RPMI7951 (cell line): ENCODE measurements at places on chromosomes 2 and 18. TPM values are rescaled to one million over a fixed set of nuclear protein-coding genes. Genes with fewer than 3 reads are reported as not detected.

Gene CYP27C1
- 3.5 TPM in 2 replicates for total RNA-seq

Gene GPBAR1
- 0.12 TPM in 1 of 2 replicates, not detected in the other for total RNA-seq

Gene TLX2
- 4.2 and 5.5 TPM in 2 replicates for total RNA-seq

Gene DTNA
- total RNA-seq, result 1.6 and 2.4 TPM in 2 replicates

DNA sequence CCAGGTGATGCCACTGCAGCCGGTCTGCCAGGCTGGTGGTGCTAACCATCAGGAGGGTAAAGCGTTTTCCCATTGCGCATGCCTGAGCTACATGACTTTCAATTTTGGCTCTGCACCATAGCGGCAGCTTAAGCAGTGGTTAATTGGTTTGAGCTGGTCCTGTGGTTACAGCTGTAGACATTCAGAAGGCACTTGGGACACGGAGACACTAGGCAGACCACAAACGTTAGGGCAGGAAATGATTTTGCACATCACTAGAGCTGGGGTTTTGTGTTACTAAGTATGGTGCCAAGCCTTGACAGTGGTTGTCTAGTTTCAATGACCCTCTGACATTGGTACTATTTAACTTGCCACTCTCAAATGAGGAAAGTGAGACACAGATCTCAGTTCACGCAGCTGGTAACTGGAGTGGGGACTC, 28.9 kb upstream of the CNOT11 start:
- peak; percentile 97 for DNase-seq

- peak; percentile 35 for DNase-seq
Observed at GRCh38 chr2:38013158-38013752, 62.7 kb downstream of the CYP1B1 start.

DNA sequence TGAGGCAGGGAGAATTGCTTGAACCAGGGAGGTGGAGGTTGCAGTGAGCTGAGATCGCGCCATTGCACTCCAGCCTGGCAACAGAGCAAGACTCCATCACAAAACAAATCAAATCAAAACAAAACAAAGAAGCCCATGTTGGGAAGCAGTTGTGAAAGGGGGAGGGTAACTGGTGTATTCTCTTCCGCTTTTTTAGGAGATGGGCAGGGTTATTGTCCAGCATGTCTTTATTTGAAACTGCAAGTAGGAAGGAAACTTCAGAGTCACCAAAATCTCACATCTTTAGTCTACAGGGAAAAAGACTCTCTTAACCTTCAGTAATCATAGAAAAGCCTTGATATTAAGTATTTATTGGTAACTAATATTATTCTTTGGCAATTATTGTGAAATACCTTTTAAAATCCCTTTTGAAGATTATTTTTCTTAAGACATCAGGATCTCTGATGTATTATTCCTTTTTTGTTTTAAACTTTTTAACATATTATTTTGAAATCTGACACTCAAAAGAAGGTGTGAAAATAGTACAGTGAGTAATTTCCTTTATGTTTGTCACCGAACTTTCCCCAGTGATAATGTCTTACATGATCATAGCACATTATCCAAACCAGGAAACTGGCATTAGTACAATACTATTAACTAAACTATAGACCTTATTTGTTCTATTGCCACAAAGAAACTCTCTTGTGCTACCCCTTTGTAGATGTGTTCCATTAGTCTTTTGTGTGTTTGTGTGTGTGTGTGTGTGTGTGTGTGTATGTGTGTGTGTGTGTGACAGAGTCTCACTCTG, 84.3 kb upstream of the LTBP1 start:
- no peak for DNase-seq

- no peak for DNase-seq
Observed at GRCh38 chr18:14100503-14101286, 31.5 kb downstream of the ZNF519 start.

- DNase-seq, result no peak
Observed at GRCh38 chr2:97738179-97739019, 25.0 kb downstream of the ZAP70 start.

DNA sequence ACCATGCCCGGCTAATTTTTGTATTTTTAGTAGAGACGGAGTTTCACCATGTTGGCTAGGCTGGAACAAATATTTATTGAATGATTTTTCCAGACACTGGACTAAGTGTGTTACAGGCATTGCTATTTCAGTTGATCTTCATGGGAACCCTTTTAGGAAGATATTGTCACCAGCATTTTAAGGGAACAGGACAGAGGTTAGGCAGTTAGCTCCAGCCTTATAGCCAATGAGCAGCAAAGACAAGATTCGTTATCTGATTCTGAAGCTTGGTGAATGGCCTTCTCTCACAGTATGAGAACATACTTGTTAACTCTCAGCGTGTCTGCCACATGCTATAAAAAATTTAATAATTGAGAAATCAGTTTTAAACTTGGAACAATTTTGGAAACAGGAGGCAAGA, 73.4 kb downstream of the SOCS6 start:
- DNase-seq, result no peak

DNA sequence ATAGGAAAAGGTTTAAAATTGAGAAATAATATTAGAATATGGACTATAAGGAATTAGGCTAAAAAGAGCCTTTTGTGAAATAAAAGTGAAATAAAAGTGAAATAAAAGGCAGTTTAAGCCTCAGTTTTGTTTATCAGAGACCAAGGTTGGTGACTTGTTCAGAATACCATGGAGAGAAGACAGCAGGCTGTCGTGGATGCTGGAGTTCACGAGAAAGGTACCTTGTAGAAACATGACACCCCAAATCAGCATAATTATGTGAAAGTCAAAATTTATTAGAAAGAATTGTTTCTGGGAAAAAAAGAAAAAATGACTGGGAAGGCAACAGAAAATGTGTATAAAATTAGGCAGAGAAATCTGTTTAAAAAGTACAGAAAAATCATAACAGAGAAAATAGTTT, 46.5 kb upstream of the SPAG16 start:
- DNase-seq, result no peak

DNA sequence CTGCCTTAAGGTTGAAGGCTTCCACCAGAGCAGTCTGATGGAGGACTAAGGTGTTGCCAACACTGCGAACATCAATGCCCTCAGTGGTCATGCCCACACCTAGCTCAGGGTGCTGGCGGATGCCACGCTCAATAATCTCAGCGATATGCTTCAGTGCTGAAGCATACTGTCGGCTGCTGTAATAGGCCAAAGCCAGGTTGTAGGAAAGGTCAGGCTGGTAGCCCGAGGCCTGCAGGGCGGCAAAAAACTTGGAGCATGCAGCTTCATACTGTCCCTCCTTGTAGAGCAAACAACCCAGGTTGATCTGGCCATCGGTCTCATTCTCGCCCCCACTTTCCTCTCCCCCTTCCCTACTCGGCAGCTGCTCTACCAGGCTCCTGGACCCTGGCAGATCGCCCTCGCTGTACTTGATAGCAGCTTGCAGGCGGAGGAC, 159.4 kb downstream of the AGPS start:
- no peak for DNase-seq

DNA sequence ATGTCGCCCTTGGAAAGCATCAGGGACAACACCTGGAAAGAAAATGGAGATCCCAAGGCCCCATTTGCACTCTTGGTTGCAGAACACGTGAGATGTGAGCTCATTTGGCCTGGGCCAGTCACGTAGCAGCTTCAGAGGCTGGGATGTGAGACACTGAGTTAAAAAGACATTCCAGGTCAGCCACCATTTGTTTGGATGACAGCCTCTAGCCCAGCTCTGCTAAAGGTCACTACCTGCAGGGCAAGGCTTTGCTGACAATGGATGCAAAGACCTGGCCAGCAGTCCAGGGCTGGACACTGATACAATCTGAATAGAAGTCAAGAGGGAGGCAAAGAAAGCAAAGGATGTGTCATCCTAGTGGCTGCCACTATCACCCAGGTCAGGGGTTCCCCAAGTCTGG, 83.9 kb upstream of the LRPPRC start:
- DNase-seq, result no peak

DNA sequence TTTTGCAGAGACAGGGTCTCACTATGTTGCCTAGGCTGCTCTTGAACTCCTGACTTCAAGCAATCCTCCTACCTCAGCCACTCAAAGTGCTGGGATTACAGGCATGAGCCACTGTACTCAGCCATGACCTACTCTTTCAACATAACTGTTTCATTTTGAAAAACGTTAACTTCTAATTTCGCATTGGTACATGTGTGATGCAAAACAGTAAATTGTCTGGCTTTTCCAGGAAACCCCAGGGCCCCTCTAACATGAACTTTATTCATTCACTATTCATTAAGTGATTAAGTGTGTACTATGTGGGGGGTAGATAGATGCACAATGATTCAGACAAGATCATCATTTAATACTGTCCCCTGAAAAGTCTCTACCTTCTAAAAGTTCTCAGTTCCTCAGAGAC, 364.9 kb downstream of the SS18 start:
- DNase-seq, result no peak
